Activated naive CD4-positive, alpha-beta T cell treated with Interleukin-2 at 50 U/mL for 16 hours (primary cell): ENCODE measurements at places on chromosomes 5 and 9.

DNA sequence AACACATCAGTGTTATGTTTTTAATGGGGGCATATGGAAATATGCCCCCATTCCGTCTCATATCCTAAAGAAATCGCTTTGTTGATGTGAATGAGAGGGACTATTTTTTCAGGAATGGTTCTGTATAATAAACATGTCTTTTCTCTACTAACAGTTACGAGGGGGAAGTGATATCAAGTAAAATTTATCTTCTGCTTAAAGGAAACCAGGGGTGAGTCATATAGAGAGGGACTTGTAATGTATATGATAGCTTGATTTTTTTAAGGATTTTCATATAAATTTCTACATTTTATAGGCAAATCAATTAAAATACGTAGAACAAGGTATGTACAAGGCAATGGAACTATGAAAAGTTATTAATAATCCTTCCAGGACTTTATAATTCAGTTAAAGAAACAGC lies 207.1 kb downstream of the SEMA5A start:
- DNase-seq, result no peak

DNA sequence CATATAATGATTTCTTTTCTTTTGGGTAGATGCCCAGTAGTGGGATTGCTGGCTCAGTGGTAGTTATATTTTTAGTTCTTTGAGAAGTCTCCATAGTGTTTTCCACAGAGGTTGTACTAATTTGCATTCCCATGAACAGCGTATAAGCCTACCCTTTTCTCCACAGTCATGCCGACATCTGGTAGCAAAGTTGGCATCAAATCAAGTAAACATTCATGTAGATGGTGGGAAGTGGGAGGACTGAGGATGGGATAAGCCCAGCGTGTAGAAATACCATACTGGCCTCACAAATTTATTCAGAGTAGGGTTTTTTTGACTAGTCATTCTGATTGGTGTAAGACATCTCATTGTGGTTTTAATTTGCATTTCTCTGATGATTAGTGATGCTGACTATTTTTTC lies 115.4 kb downstream of the EGFLAM start:
- no peak for DNase-seq

DNA sequence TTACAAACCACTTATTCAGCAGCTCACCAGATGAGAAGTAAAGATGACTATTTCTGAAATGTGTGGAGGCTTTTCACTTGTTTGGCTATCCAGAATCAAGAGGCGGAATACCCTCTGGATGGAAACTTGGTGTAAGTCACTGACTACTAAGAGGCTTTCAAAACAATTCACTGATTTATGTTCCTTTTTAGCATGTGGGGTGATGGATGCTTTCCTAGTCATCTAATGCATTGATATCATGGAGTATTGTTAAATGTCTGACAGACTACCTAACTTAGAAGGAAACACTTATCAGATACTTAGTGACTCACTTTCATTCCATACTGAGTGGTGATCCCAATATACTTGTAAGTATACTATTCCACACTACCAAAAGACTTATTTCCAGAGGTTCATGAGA lies 141.4 kb downstream of the PLK2 start:
- DNase-seq, result no peak

DNA sequence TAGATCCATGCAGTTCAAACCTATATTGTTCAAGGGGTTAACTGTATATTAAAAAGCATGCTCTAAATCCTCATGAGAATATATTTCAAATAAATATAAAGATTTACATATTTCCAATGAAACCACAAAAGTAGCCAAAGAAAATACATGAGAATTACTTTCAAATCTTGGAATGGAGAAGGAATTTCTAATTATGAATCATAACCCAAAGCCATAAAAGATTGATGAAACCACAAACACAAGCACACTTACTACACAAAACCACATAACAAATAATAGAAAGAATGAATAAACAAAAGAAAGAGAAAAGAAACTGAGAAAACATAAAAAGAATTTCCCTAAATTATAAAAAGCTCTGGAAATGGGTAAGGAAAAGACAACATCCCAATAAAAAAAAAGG lies 16.0 kb downstream of the ERP44 start:
- no peak for DNase-seq

GRCh38 chr9:133841167-133841812 lies 103.1 kb upstream of the SARDH start:
- DNase-seq, result no peak

GRCh38 chr9:3954331-3955304 lies 345.2 kb downstream of the GLIS3 start:
- DNase-seq, result no peak

DNA sequence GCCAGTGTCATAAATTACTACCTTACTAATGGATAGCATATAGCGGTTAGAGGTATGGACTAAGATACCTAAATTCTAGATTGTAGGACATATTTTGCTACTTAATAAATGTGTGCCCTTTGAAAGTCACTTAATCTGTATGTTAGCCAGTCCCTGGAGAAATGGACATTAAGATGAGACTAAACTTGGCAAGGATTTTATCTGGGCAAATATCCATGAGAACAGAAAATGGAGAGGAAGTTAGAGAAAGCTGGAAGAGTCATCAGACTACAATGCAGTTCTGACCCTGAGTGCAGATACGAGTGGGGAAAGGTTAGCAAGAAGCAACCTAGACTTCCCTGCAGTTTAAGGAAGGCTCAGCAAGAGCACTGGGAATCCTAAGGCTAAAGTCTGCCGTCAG lies 33.0 kb downstream of the TBCA start:
- DNase-seq, result no peak

- no peak for DNase-seq
Measured at GRCh38 chr5:72238712-72239445, 81.2 kb downstream of the MRPS27 start.

GRCh38 chr5:132667309-132667708 lies 6.5 kb upstream of the IL4 start:
- no peak for DNase-seq

GRCh38 chr5:160480652-160481051 lies 59.0 kb downstream of the PTTG1 start:
- DNase-seq, result no peak

- DNase-seq, result no peak
Measured at GRCh38 chr5:157166214-157167213, at the start of gene GARIN3. Gene GARIN3, minus strand, starts transcription at chr5:157166264. Its CDS starts 96 bp downstream, at chr5:157166168.

DNA sequence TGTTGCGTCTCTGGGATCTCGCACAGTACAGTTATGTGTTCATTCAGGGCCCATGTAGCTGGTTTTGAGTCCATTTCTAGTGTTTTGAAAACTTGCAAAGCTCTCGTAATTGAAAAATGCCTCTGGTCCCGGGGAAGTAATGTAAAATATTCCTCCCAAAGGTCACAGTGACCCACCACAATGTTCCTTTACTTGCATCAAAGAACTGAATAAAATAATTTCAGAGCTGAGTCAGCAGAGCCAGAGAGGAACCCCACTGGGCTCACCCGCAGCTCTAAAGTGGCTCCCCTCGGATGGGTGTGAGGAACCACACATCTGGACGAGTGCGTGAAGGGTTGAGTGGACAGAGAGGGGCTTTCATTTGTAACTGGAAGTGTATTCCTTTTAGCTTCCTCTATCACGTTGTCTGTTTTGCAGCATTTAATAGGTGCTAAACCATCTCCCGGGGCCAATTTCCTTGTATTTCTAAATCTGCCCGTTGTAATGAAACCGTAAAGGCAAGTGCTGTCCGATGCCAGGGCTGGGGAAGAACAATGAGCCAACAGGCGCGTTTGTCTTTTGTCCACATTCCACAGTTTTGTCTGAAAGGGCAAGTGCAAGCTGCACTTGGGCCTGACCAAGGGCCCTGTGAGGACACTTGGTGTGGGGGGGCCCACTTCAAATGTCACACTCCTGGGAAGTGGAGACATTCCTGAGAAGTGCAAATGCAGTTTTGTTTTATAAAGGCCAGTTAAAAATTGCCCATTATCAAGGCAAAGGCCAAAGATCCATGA lies 29.9 kb downstream of the COL5A1 start:
- DNase-seq, result no peak

GRCh38 chr5:139215107-139215975 lies 17.2 kb upstream of the SIL1 start:
- no peak for DNase-seq

DNA sequence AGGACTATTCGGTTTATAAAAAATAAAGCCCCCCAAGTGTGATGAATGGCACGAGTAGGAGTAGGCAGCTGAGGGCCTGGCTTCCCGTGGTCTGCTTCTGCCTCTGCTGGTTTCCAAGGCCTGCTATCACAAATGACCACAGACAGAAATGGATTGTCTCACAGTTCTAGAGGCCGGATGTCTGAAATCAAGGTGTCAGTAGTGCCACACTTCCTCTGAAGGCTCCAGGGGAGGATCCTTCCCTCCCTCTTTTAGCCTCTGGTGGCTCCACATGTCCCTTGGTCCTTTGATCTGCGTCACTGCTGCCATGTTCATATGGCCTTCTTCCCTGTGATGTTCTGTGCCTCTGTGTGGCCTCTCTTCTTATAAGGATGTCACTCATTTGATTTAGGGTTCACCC lies 15.1 kb downstream of the PRKACG start:
- DNase-seq, result no peak

DNA sequence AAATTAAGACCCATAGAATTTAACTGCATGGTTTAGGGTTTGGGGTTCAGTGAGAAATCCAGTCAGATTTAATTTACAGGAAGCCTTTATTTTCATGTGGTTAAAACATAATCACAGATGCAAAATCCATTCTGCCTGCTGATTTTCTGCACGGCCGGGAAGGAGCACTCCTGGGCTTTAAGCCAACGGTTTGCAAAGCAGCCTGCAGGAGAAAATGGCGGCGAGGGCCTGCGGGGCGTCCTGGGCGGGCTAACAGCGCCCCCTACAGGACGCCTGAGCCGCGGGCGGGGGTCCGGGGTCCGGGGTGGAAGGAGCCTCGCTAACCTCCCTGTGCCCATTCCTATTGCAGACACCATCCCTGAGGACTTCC lies 47.6 kb downstream of the THBS4 start:
- DNase-seq, result no peak

GRCh38 chr5:57718155-57718554 lies 235.5 kb upstream of the ACTBL2 start:
- no peak for DNase-seq

- DNase-seq, result no peak
Measured at GRCh38 chr5:108763222-108763916, 15.7 kb downstream of the FER start.

- no peak for DNase-seq
Measured at GRCh38 chr5:150573867-150574817, 66.2 kb downstream of the NDST1 start.

- no peak for DNase-seq
Measured at GRCh38 chr5:1412163-1412562, 33.1 kb downstream of the SLC6A3 start.

GRCh38 chr9:8727191-8727590 lies 927.6 kb upstream of the DMAC1 start:
- DNase-seq, result no peak

DNA sequence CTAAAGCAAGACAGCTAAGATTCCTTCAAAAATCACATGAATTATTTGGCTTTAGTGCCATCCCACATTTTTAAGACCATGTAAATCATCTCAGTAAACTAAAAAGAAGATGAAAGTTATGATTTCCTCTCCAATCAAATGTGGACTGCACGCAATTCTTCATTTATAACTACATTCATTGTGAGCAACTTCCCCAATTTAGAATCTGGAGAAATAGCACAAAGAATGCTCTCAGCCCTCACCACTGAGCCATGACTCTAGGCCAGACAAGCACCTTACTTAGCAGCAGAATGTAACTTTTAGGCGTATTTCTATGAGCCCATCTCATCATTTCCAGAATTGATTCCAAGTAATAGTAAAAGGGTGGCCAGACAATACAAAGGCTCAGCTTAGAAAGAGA lies 616.6 kb downstream of the TLE1 start:
- no peak for DNase-seq

DNA sequence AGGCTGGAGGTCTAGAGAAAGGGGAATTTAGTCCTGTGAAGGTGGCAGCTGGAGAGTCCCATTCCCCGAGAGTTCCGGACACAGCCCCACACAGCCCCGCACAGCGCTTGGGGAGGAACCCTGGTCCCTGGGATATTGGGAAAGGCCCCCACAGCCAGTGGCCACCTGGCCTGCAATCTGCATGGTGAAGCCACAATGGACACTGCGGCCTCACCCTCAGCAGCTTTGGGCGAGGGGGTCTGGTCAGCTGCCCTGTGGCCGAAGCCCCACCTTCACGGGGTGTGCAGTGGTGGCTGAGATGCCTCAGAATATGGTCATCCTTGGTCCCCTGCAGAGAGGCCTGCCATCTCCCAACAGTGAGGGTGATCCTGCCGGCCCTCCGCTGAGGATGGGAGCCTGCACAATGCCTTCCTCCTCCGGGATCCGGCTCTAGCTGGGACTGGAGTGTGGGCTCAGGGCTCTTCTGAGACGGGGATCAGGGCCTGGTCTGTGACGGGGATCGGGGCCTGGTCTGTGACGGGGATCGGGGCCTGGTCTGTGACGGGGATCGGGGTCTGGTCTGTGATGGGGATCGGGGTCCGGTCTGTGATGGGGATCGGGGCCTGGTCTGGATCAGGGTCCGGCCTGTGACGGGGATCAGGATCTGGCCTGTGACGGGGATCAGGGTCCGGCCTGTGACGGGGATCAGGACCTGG lies 33.3 kb upstream of the TMEM250 start:
- no peak for DNase-seq

DNA sequence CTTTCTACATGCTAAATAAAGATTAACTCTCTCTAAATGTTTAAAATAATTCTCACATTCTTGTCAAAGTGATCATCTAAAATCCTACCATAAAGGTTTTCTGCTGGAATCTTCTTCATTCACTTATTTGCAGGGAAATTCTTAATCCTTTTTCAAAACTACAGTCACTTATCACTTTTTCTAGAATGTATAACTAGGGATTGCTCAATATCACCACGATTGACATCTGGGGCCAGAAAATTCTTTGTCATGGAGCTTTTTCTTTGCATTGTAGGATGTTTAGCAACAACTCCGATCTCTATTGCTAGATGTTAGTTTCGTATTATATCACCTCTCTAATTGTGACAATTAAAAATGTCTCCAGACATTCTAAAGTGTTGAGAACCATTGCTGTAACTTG lies 344.9 kb upstream of the PIK3R1 start:
- no peak for DNase-seq

- DNase-seq, result no peak
Measured at GRCh38 chr5:171307789-171308452, 1.1 kb upstream of the TLX3 start.
